ENCODE measurements at places on chromosomes 2 and 18.

GRCh38 chr2:195961873-195962272, 106.8 kb downstream of the DNAH7 start:
- no peak for DNase-seq

GRCh38 chr2:156511122-156511521, 74.9 kb downstream of the GPD2 start:
- no peak for DNase-seq

- no peak for DNase-seq
Observed at GRCh38 chr2:157809212-157809611, 66.9 kb downstream of the ACVR1 start.

DNA sequence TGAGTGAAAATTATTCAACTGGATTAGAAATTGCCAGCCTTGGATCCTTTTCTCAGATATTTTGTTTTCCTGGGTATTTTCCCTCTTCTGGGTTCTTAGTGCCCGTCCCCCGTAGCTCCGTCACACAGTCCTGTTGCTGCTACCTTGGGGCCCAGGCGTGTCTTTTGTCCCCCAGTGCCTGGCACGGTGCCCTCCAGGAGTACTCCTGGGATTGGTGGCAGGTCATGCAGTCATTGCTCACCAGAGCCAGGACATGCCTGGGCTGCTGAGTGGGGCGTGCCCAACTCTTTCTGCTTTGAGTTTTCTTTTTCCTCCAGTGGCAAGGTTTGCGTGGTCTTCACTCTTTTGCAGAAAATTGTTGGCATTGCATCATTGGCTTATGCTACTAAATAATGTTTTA, 275.2 kb downstream of the AGAP1 start:
- DNase-seq, result no peak

GRCh38 chr2:36277146-36277808, 78.3 kb upstream of the CRIM1 start:
- DNase-seq, result no peak

DNA sequence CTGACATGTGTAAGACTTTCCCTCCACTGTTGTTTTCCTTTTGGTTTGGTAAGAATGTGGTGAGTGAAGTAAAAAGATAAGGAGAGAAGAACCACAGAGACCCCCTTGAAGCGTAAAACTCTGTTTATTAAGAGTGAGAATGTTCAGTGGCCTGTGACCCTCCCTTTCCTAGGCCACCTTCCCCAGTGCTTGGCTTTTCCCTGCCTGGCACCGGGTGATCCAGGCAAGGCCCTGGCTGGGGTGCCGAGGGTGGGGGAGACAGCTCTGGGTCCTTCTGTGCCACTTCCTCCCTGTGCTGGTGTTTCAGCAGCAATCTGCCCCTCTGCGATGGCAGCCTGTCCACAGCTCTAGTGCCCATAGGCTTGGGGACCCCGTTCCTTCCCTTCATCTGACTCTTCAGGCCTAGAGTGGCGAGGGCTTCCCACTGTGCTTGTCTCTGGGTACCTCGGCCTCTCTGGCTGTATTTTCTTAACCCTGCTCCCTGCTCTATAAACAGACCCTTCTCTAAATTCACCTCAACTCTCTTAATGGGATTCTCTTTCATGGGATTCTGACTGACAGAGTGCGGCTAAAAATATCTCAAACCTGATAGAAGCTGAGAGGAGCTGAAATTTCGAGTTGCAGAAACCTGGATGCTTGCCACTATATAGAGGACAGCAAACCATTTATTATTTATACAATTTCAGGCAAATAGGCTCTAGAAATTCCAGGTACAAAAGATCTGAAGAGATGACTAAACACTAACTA, 461.0 kb downstream of the DLGAP1 start:
- DNase-seq, result no peak

DNA sequence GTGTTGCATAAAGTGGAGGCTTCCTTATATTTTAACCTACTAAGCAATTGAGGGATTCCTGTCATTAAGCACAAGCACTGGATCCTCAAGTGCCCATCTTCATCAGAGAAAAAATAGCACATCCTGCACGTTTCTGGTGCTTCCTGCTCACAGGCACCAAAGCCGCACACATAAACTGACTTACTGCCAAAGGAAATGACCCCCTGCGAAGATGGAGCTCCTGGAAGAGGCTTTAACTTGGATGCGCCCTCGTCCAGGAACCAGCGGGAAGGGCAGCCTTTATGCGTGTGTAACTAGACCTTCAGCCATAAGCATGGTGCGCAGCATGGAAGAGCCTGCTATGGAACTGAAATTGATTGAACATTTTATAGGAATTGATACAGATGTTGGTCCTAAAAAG, 188.7 kb downstream of the FTCDNL1 start:
- no peak for DNase-seq

- no peak for DNase-seq
Observed at GRCh38 chr2:226270285-226271058, 529.1 kb downstream of the IRS1 start.

- no peak for DNase-seq
Observed at GRCh38 chr18:37953876-37954275, 388.3 kb upstream of the CELF4 start.

- DNase-seq, result no peak
Observed at GRCh38 chr2:142724713-142725349, 152.6 kb upstream of the KYNU start.

DNA sequence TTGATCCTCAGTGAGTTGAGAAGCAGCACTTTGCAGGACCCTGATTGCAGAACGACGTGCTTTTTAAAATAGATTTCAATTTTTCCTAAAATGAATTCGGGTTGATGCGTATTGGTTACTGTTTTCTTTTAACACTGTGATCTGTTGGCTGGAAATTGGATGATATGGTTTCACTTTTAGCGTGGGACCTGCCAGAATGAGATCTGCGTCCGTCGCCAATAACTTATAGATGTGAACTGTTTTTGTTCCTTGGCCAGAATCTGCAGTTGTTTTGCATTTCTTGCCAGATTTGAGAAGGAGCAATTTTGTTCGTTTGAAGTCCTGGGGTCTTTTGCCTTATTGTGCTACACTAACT, 703 bp downstream of the UGGT1 start:
- DNase-seq, result no peak

DNA sequence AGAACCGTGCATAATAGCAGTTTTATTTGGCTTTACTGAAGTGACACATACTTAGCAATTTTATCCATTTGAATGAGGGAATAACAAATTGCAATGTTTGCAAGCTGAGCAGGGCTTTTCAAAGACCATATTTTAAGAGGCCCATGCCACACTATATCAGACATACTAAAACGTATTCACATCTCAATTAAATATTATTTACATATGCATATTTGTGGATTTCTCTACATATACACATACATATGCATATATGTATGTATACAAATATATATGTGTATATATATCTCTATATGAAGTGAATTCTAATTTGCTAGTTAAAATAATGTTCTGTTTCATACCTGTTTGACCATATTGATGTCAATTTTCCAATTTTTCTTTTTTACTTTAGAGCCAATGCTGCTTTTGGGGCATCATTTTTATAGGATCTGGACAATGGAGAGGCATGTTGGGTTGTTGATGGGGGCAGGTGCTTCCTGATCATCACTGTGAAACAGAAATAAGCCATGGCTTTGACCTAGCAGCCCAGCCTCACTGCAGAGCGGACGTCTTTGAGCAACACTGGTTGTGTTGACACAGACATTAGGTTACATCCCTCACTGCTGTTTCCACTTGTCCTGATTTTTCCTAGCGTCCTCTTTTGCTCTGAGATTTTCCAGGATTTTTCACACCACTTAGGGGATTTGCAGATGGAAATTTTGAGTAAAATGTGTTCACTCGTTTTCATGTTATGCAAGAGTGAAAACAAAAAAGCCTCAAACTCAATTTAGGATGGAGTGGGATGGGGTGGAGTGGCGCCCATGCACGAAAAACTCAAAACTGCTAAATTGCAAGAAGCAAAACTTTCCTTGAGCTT, 56.9 kb downstream of the RDH14 start:
- no peak for DNase-seq

DNA sequence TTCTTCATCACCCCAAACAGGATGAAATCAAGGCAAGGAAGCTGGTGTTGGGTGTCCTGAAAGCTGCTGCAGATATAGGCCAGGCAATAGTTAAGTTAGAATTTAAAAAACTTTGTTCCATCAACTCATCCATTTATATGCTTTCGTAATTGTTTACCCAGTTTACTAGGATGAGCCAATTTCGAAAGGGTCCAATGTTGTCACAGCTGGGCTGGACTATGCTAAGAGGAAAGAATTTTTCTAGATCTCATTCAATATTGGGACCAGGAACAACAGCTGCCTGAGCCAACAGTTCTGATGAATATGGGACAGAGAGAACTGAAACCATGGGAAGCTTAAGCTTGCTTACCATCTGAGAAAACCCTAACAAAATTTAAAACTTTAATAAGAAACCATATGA, 21.6 kb upstream of the SP3 start:
- no peak for DNase-seq

- no peak for DNase-seq
Observed at GRCh38 chr2:189285349-189285748, 105.8 kb upstream of the COL5A2 start.

GRCh38 chr18:32598144-32598543, 127.5 kb upstream of the GAREM1 start:
- no peak for DNase-seq

- DNase-seq, result no peak
Observed at GRCh38 chr2:122652670-122653069, 897.2 kb downstream of the TSN start.

- DNase-seq, result no peak
Observed at GRCh38 chr2:191999101-191999841, 152.4 kb upstream of the CAVIN2 start.

GRCh38 chr2:10790228-10790973, 22.2 kb downstream of the PDIA6 start:
- DNase-seq, result no peak

GRCh38 chr2:170815746-170816503, 762 bp upstream of the GAD1 start:
- DNase-seq, result peak; percentile 16

DNA sequence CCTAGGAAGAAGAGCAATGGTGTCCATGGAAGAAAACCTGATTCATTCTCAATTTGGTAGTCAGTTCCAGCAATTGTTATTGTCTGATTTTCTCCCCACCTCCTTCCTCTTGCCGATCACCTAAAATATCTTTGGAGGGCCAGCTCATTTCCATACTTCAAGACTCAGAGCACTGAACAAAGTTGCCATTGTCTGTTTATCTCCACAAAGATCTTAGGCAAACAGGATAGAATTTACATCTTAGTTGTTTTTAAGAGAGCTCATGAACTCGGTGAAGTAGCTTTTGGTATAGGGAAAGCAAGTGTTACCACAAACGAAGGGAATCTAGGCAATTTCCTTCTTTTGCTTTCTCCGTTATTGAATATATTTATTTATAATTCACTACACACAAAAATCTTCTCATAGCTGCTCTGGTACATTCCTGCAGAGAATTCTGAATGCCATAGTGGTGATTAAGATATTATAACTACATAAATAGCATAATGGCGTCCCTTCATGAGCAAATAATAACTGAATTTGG, 41.5 kb upstream of the CHST9 start:
- DNase-seq, result no peak

DNA sequence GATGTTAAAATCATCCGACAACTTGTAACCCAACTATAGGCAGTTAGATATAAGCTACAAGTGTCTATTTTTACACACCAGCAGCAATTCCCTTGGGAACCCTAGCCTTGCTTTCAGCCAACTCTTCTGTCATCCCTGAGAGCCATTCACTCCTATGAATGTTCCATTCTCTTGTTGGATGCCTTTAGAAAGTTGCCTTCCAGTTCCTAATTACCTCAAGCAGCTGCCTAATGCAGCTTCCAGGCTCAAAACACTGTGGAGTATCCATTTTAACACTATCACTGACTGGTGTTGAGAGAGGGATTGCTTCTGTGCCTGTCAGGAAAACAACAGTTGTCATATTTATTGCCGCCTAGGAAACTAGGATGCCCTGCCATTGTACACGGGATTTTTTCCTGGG, 402.0 kb upstream of the ACVR2A start:
- no peak for DNase-seq

DNA sequence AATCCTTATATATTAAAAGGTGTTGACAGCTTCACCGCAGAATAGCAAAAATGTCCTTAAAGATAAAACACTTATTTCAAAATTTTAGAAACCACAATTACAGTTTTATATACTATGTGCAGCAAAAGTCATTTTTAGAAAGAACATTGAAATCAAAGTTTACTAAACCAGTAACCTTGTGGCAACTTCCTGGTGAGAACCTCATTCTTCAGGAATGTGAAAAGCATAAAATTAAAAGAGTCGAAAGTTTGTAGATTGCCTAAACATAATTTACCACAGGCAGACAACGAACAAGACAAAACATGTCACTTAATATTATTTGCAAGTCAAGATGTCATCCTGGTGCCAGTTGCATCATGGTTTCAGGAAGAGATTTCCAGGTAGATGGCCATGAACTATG, 108.3 kb upstream of the NRP2 start:
- no peak for DNase-seq

GRCh38 chr2:38720613-38721241, 30.4 kb downstream of the SRSF7 start:
- no peak for DNase-seq

- DNase-seq, result no peak
Observed at GRCh38 chr2:136238286-136239078, 120.5 kb upstream of the CXCR4 start.

- no peak for DNase-seq
Observed at GRCh38 chr18:56097621-56098020, 509.6 kb upstream of the TCF4 start.

- no peak for DNase-seq
Observed at GRCh38 chr18:41982942-41983660, 28.1 kb downstream of the PIK3C3 start.

DNA sequence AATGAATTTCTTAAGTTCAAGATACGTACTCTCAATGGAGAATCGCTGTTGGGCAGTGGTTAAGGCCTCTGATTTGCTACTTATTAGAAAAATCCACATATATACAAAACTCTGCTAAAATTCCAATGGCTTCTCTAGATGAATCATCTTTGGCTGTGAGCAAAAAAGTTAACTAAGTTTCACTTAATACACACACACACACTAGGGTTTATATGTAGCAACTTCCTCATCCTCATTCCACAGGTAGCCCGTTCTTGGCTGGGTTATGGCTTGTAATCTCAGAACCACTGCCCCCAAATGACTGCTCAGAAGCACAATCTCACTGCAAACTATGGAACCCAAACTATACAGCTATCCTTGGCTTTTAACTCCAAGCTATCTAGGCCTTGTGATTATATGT, 99.7 kb downstream of the SMAD2 start:
- DNase-seq, result no peak

DNA sequence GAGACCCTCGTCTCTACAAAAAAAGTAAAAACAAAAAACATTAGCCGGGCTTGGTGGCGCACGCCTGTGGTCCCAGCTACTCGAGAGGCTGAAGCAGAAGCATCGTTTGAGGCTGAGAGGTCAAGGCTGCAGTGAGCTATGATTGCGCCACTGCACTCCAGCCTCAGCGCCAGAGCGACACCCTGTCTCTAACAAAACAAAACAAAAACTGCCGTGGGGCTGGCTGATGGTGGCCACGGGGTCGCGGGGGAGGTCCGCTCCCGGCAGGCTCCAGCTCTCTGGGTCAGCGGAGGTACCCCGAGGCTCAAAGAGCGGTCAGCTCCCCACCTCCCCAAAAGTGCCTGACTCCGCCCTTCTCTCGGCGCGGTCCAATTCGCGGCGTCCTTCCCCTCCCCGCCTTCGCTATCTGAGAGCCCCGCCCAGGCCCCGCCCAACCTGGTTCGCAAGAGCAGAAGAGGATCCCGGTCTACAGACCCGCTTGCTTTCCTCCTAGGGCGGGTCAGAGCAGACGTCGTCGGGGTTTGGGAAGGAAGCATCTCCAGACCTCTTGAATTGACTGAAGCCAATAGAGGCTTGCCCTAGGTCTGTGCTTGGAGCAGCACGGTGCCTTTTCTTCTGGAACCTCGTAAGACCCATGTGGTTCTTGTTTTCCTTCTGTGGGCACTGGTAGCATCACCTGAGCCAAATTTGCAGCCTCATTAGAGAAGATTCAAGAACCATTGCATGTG, 7.8 kb downstream of the RAX start:
- no peak for DNase-seq

Measured in stimulated activated CD8-positive, alpha-beta memory T cell treated with anti-CD3 and anti-CD28 coated beads, Interleukin-7, amount 100 ng/mL, for 1 hour (primary cell).